ENCODE measurements at places on chromosomes 16 and 17.
A peak's percentile ranks its signal among the peaks of the same experiment; 100 is the strongest.

GRCh38 chr17:48552466-48553189 is 7.7 kb upstream of the HOXB2 start:
- peak; percentile 81 for DNase-seq

- DNase-seq: no peak
Observed at GRCh38 chr16:89174055-89174827, 2.7 kb downstream of the CDH15 start.

DNA sequence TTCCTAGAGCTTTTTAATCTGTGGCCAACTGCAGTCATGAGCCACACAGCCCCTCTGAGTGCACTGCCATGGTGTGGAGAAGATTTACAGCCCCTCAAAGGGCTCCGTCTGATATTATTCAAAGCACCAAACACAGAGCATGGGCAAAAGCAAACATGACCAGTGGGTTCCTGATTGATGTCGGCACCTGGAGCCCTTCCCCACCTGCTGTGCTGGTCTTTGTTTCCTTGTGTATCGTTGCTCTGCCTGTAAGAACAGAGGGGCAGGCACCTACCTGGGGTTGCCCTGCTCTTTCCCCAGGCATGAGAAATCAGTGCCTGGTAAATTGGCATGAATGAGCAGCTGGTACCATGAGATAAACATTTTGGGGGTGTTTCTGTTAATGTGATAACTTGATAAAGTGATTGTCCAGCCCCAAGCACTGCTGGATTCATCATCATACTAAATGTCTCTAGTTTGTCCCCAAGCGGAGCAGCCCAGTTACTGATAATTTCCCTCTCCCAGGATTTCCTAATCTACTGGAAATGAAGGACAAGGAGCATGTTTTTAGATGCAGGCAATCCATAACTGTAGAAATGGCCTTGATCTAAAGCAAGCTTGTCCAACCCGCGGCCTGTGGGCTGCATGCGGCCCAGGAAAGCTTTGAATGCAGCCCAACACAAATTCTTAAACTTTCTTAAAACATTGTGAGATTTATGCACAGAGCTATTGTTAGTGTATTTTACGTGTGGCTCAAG is 5.0 kb upstream of the SPIRE2 start:
- DNase-seq: peak; percentile 42

DNA sequence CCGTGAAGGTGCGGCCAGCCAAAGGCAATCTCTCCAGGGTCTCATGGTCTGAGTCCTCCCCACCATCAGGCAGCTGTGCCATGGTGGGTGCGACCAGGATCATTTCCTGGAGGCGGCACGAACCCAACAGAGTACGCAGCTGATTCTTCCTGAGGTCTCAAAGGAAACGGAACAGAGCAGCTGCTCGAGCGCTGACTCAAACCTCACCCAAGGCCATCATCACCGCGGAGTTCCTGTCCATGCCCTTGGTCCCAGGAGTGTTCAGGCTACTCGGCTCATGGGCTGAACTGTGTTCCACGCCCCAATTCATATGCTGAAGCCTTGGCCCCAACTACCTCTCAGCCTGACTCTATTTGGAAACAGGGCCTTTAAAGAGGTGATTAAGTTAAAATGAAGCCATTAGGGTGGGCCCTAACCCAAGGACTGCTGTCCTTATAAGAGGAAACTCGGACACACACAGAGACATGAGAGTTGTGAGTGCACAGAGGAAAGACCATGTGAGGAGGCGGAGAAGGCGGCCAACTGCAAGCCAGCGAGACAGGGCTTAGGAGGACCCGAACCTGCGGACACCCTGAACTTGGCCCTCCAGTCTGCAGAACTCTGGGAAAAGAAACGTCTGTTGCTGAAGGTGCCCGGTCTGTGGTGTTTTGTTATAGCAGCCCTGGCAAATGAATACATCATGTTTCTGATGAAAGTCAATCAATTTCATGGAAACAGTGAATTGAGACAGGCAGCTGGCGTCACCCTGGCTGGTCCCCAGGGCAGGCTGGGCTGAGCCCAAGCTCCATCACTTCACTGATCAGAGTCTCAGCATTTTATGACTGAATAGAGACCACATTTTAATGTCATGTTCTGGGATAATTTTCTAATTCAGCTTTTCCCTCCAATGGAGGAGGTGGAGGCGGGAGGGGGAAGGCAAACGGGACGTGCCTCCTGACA is 13.7 kb downstream of the MXRA7 start:
- DNase-seq: no peak

GRCh38 chr17:3594976-3595375 is 14.2 kb downstream of the TRPV1 start:
- DNase-seq: no peak

GRCh38 chr16:70789595-70790447 is 11.1 kb downstream of the VAC14 start:
- no peak for DNase-seq

GRCh38 chr16:49674351-49674851 is 181.5 kb downstream of the ZNF423 start:
- DNase-seq: no peak

DNA sequence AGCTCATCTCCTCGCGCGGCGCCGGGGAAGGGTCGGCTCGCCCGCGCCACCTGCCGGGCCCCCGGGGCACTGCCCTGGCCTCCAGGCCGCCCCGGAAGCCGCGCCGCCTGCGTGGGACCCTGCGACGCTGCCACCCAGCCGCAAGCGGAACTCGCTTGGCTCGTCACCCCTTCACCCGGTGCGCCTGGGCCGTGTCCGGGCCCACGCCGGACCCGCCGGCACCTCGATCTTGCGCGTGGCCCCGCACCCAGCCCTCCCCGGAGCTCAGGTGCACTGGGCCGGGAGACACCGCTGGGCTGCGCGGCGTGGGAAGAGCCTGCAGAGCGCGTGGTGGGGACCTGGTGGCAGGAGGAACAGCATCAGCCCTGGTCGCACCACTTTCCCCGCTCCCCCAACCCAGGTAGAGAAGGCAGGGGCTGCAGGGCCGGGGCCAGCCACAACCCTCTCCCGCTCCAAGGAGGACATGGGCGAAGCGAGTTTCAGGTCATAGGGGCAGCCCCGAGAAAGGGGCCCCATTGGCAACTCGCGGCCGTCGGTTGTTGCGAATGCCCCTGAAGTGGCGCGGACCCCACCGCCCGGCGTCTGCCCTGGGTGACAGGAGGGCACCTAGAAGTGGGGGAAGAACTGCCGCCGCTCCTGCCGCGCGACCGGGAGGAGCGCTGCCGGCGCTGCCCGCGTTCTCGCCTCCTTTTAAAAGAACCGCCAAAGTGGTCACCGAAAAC is 363 bp upstream of the MIF4GD start:
- DNase-seq: no peak

DNA sequence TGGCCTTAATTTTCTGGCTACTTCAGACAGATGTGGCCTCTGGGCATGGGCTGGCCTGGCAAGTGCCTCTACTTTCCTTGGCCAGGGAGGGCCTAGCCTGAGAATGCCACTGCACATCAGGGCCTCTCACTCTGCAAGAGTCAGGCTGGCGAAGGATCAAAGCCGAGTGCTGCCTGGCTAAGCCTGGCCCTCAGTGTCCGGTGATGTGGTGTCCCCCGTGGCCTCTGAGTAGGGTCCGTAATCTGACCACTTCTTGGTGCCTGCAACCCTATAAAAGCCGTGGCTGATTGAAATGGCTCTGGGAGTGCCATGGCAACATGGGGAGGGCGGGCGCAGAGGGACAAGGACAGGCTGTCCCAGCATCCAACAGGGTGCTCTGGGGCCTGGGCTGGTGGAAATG is 30.2 kb downstream of the TBX4 start:
- no peak for DNase-seq

DNA sequence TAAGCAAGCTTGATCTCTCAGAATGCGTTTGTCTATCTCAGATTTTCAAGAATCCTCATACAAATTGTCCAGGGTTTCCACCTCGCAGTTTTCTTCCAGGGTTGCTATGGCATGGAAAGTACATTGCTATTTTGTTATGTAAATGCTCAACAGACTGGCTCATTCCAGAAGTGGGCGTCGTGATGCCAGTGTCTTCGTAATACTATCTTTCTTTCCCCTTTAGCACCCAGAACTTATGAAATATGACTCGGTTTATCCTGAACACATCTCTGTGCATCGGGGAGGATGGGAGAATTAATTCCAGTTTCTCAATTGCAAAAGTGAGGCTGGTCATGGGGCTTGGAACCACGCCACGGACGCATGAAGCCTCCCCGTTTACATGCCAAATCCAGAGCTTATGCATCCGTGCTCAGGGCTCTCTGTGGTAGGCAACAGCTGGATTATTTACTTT is 405.0 kb downstream of the WWOX start:
- no peak for DNase-seq

DNA sequence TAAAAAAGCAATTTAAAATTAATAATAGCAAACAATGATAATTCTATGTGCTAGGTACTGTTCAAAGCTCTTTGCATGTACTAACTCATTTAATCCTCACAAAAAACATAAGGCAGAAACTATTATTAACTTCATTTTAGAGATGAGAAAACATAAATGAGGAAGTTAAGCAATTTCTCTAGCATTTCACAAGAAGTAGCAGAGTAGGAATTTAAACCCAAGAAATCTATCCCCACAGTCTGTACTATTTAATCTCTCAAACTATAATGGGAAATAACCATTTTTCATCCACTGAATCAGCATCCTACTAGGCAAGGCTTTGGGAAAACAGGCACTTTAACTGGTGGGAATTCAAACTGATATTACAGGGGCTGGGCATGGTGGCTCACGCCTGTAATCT is 42.2 kb upstream of the INTS2 start:
- no peak for DNase-seq

DNA sequence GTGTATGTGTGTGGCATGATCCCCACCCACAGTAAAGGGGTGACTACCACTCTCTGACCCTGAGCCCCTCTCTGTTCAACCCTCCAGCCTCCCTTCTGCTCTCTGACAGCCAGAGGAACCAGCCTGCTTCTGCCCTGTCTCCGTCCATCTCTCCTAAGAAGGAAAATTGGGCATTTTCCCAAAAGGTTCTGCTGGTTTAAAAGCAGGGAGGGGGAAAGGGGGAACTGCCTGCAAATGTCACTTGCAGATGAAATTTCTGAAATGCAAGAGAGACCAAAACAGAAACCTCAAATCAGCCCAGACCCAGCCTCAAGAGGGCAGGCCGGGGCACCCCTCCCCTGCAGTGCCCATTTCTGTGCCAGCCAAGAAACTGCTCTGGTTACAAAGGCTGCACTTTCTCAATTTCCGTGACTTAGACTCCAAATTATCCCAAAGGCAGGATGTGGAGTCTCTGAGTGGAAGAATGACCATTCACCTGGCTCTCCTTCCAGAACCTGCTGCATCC is 197.9 kb downstream of the RBFOX3 start:
- no peak for DNase-seq

DNA sequence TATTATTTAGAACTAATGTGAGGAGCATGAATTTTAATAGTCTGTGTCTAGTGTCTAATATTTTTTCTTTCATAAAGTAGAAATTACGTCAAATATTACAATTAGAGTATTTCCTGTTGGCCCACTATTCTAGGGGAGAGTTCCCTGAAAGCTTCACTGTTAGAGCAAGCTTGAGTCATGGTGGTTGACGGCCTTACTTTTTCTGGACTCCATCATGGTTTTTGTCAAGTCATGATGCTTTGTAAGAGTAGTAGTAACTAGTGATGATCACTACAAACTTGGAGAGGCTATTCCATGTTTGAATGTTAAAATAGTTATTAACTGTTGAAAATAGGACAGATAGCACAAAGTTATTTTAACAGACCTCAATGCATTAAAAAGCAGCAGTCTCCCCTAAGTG is 1.7 kb downstream of the PSMD11 start:
- no peak for DNase-seq

- DNase-seq: no peak
Observed at GRCh38 chr16:58026705-58027160, 1.2 kb downstream of the MMP15 start.

- DNase-seq: peak; percentile 30
Observed at GRCh38 chr16:87062569-87063442, 254.4 kb downstream of the C16orf95 start.

GRCh38 chr16:68954911-68955635 is 111.7 kb downstream of the TANGO6 start:
- no peak for DNase-seq

DNA sequence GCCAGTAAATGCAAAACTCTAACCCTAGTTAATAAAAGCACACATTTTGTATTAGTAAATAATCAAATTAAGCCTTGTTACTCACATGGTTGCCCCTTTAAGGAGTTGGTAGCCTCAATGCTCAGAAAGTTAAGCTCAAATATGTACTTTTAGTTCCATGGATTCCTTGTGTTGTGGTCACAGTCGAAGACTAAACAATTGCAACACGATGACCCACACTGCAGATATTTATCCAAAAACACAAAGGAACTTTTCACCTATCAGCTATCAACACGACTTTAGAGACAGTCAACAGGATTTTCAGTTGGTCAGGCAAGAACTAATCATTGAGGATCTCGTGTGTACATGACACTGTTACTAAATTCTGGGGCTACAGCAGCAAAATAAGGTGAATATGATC is 47.4 kb upstream of the NUDT7 start:
- DNase-seq: no peak

- no peak for DNase-seq
Observed at GRCh38 chr17:4858068-4858881, 25.1 kb downstream of the MINK1 start.

GRCh38 chr17:8709006-8709405 is 35.6 kb downstream of the CCDC42 start:
- no peak for DNase-seq

- DNase-seq: no peak
Observed at GRCh38 chr16:1416521-1416941, 2.0 kb upstream of the UNKL start.

- no peak for DNase-seq
Observed at GRCh38 chr16:69830534-69831211, 68.5 kb downstream of the WWP2 start.

GRCh38 chr17:59418732-59419166 is 87.3 kb downstream of the YPEL2 start:
- no peak for DNase-seq

- no peak for DNase-seq
Observed at GRCh38 chr17:79102214-79102613, 27.6 kb downstream of the ENGASE start.

GRCh38 chr16:46573008-46573833 is 48.0 kb downstream of the SHCBP1 start:
- no peak for DNase-seq

GRCh38 chr17:39462631-39463375 is 1.5 kb downstream of the CDK12 start:
- DNase-seq: no peak

DNA sequence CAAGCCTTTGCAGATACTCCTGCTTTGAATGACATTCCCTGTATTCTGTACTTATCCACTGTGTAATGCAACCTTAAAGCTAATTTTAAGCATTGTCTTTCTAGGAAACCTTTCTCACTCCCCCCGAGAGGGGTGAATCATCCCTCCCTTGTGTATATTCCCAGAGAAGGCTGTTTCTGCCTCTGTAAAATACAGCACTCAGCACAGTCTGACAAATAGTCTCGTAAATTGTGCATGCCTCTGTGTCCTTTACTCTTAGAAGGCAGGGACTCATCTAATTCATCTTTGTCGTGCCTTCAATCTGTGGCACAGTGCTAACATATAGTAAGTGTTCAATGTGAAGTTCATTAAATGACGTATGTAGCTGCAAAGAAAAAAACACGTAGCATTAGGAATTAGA is 200.7 kb downstream of the CA10 start:
- DNase-seq: no peak

All from NCI-H774 (cell line).